ENCODE measurements at places on chromosomes 11 and 22.
A peak's percentile ranks its signal among the peaks of the same experiment; 100 is the strongest.

GRCh38 chr11:32172848-32173834 lies 82.3 kb downstream of the RCN1 start:
- no peak for DNase-seq

DNA sequence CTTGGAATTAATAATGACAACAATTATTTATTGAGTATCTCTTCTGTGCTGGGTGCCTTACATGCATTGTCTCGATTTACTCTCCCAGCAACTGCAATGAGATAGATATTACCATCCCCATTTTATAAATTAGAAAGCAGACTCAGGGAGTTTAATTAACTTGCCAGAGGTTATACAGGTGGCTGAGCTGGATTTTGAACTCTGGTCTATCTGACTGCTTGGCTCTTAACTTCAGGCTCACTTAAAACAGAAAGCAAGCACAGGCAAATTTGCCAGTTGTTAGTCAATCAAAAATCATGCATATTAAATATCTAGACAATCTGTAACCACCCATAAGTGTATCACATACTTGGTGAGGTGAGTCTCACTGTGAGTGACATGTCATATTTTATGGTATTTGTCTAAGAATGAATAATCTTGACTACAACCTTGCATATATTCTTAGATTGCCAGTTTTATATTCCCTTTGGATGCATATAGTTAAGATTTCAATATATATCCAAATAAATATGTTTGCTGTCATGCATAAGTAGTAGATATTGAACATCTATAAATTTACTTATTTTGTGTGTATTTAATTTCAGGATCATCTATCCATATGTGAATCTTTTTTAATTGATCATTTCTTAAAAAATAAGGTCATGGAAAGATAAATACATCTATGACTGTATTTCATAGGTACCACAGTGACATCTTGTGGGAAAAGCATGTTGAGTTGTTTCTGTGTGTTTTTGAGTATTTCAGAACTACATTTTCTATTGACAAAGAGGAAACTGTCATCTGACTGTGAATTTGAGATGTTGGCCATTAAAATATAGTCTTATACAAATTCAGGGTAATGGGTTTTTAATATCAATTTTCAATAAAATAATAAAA lies 112.0 kb upstream of the ARHGAP42 start:
- DNase-seq = no peak

GRCh38 chr22:24494528-24495364 lies at the start of gene UPB1:
TSS of gene UPB1 (plus strand) at chr22:24495332. CDS start at chr22:24495404, 72 bp downstream.
- DNase-seq = no peak

- DNase-seq = no peak
These were observed 769.1 kb upstream of the LUZP2 start for GRCh38 chr11:23727794-23728193.

GRCh38 chr11:26974996-26975395 lies 18.9 kb upstream of the FIBIN start:
- DNase-seq = no peak

DNA sequence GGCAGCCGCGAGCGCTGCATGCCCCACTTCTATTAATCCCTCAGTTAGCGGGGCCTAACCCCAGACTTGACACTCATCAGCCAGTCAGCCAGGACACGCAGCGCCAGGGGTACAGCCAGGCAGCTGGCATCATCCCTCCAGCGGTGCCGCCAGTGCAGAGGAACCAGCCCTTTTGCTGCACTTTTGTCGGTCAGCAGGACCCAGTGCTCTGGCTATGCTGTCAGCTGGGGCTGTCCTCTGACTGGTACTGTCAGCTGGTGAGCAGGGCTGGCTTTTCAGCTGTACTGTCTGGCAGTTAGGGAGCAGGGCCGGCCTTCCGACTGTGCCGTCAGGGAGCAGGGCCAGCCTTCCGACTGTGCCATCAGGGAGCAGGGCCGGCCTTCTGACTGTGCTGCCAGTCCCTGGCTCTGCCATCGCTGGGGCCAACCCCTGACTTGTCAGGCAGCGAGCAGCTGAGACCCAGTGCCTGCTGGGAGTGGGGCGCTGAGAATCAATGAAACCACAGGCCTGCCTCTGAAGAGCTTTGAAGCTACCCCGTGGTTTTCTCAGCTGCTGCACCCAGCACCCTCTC lies 115.4 kb downstream of the KIAA1671 start:
- DNase-seq = peak; percentile 23

GRCh38 chr11:128917144-128917724 lies 25.4 kb downstream of the TP53AIP1 start:
- no peak for DNase-seq

DNA sequence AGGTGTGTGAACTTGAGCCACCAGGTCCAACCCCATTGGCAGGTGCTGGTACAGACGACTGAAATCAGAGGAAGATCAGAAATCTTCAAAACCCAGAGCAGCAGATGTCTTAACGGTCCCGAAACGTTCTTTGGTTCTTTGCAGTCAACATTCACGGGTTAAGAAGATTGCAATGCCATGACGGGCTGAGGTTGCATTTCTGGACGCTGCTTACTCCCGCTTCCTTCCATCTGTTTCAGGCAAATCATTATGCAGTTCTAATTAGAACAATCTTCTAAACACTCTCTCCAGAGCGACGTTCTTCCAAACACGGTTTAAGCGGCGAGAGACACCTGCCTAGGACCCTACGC lies 492 bp upstream of the LUZP2 start:
- no peak for DNase-seq

- DNase-seq = no peak
These were observed 10.4 kb downstream of the OAF start for GRCh38 chr11:120221115-120221752.

Measured in stimulated activated CD8-positive, alpha-beta memory T cell treated with anti-CD3 and anti-CD28 coated beads, Interleukin-7, amount 100 ng/mL, for 24 hours (primary cell).